Activated T-helper 1 cell treated with Interleukin-2 at 50 U/mL for 16 hours (primary cell): ENCODE measurements at places on chromosomes 2 and 18.

DNA sequence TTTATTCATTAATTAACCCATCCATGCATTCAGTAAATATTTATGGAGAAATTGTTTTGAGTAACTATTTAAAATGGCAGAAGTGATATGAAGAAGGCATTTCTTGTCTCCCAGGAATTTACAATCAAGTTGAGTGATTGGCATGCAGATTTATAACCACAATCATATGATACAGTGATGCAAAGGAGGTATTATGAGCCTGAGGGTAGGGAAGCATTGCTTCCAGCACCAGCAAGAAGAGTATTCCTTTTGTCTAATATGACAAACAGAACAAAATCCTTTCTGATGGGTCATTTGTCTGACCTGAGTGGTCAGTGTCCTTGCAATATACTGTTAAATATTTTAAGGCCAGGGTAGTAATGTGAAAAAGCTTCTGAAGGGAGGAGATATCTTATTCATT, 244.2 kb upstream of the RGPD4 start:
- no peak for DNase-seq

- no peak for DNase-seq
Observed at GRCh38 chr2:227607941-227608340, 6.7 kb downstream of the SCYGR3 start.

- DNase-seq = no peak
Observed at GRCh38 chr2:145644820-145645302, 1124.9 kb upstream of the ZEB2 start.

DNA sequence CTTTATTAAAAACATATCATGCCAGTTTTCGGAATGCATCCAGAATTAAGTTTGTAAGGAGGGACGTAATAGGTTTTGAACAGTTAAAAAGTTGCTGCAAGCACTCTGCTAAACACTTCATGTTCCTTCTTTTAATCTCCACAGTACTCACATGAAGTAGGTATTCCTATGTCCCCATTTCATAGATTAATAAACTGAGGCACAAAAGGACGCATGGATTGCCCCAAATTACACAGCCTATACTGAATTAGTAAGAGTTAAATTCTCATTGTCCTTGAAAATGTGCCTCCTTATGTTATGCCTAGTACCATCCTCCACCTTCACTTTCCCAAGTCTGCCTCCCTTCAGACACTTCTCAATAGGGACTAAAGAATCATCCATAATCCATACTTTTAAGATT, 358.9 kb upstream of the ATP5MC3 start:
- DNase-seq = no peak

- DNase-seq = no peak
Observed at GRCh38 chr2:238699307-238700116, 148.4 kb upstream of the TWIST2 start.

- no peak for DNase-seq
Observed at GRCh38 chr18:21894619-21895367, 154.2 kb downstream of the MIB1 start.

GRCh38 chr2:234712421-234712935, 215.6 kb upstream of the ARL4C start:
- no peak for DNase-seq

GRCh38 chr2:69464575-69464974, 27.3 kb upstream of the NFU1 start:
- no peak for DNase-seq

- no peak for DNase-seq
Observed at GRCh38 chr2:140621583-140622362, 1509.0 kb downstream of the LRP1B start.

GRCh38 chr18:25360301-25360899, 8.4 kb upstream of the ZNF521 start:
- no peak for DNase-seq

- no peak for DNase-seq
Observed at GRCh38 chr18:66754335-66754734, 150.4 kb upstream of the CDH19 start.

GRCh38 chr2:202135091-202135874, 62.2 kb downstream of the KIAA2012 start:
- no peak for DNase-seq

- no peak for DNase-seq
Observed at GRCh38 chr2:143903172-143903856, 616.6 kb downstream of the ZEB2 start.

DNA sequence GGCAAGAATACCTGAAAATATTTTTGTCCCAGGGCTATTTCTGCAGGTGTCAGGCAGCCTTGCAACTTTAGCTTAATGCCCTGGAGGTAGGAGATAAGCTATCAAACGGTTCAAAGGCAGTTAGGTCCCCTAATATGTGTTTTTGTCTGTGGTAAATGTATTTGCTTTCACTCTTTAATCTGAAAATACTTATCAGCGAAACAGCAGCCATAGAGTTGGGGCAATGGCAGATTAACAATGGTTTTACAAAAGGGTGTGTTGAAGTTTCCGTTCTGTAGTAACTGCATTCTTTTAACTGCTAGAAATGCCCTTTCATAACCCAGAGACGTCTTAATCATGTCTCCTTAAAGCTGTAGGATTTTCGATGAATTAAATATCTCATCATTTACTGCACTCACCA, 265.0 kb upstream of the TRIB2 start:
- no peak for DNase-seq

GRCh38 chr18:46629361-46629760, 27.7 kb downstream of the LOXHD1 start:
- no peak for DNase-seq

DNA sequence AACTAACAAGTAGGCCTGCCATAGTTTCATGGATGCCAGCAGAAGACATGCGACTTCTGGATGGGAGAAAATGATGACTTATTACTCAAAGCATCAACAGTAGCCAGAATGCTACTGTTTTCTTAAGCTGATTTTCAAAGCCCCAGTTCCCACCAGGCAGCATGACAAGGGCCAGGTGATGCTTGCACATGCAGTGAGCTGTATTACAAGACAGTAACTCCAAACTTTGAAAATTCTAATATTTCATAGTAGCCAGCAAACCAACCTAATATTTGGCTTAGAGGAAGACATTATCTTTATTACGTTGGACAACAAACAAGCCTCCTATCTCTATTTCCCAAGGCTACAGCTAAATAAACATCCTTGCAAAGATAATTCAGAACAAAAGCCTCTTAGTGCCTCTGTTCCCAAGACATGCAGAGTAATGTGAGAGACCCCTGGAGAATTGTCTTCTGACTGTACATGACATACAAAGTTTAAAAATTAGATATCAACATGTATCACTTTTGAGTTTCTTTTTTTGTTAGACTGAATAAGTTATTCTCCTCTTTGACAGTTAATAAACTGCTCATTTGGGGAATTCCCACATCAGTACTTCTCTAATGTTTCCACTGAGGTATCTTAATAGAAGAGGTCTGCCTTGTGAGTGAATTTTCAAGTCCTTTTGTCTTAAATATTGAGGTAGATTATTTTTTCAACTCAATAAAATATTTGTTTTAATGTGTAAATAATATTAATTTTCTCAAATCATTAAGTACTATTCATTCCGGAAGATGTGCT, 367.6 kb upstream of the CWC22 start:
- no peak for DNase-seq

GRCh38 chr18:13568443-13569392, 157.6 kb downstream of the FAM210A start:
- no peak for DNase-seq

DNA sequence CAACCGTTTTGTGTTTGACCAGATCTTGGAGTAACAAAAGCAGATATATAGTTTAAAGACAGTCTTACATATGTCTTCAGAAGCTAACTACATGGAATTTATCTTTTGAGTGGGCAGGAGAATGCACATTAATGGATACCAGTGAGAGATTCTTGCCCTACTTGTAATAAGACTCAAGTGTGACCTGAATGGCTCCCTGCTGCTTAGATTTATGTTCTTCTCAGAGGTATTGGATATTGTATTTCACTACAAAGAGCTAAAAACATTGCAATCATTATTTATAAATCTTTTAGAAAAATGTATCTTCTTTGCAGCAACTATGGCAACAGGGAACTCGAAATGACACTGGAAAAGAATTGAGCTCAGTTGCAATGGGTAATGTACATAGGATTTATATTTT, 227.7 kb downstream of the LRRTM4 start:
- DNase-seq = no peak

DNA sequence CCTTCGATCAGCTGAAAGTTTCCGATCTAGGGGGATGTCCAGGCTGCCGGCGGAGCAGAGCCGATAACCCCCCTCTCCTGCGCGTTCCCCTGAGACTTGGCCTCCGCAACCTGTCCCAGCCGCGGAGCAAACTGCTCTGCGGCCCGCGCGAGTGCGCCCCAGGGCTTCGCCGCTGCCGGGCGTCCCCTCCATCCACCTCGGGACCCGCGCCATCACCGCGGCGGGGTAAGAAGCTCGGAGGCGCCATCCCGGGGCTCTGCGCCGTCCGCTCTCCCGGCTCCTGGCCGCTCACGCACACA, 990 bp upstream of the GDF7 start:
- no peak for DNase-seq

DNA sequence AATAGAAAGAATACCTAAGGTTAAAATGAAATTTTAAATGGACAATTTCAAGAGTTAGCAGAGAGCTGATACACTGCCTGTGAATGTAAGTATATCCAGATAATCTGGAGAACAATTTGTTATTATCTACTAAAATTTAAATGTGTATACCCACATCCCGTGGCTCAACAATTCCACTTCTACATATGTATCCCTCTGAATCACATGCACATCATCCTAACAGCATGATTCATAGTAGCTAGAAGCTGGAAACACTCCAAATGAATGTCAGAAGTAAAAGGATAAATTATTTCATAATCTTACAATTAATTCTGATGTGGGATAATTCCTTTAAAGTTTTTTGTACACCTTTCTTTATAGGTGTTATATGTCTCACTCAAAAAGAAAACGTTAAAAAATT, 87.9 kb downstream of the CNTNAP5 start:
- no peak for DNase-seq

GRCh38 chr2:234502919-234503285, 6.0 kb upstream of the ARL4C start:
- DNase-seq = no peak
